ENCODE measurements at places on chromosomes 3 and 15.
A peak's percentile ranks its signal among the peaks of the same experiment; 100 is the strongest.

DNA sequence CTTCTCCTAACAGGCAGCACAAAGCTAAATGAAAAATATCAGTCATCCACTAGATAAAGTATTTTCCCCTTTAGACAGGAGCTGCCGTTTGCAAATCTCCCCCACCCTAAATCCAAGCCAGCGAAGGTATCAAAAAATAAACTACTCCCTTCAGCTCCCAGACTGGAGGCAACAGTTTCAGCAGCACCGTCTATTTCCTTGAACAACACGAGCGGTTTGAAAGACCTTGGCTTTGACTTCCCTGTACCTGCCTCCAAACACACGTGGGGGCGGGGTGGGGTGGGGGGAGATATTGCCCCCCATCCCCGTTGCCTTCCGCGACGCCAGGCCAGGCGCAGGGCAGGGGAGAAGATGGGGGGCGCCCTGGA is 832 bp upstream of the CACNA1D start:
- DNase-seq: no peak

DNA sequence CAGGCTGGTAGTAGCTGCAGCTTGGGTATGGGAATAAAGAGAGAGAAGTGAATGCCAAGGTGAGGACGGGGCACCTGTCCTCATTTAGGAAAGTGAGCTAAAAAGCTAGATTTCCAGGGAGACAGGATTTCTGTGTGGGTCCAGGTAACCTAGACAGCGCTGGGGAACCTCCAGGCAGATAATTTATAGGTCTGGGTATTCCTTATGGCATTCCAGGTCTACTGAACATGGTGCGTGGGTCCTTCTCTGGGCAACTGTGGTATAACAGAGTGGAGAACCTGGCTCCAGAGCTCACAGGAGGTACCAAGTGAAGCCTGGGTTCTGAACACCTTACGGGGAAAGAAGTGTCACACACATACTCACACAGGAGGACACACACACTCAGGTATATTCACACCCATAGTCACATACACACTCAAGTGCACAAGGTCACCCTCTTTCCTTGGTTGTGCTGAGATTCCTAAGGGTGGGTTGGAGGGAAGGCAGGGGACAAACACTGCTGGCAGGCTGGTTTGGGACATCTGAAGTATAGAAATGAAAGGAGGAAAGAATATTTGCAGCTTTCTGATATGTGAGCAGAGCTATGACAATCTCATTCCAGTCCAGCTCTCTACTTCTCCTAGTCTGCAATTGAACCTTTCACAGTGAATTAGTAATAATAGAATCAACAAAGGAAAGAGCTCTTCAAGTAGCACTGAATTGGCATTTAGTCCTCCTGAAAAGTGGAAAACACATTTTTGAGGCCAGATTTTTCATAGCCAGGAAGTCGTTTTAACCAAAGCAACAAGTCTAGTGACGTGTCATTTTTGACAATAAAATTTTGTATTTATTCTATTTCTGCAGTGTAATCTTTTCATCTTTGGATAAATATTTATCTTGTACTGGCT is 37.4 kb upstream of the ITGA11 start:
- no peak for DNase-seq

GRCh38 chr3:8914491-8914890 is 48.8 kb downstream of the RAD18 start:
- DNase-seq: no peak

GRCh38 chr3:66179793-66180192 is 41.0 kb upstream of the SLC25A26 start:
- peak; percentile 10 for DNase-seq

DNA sequence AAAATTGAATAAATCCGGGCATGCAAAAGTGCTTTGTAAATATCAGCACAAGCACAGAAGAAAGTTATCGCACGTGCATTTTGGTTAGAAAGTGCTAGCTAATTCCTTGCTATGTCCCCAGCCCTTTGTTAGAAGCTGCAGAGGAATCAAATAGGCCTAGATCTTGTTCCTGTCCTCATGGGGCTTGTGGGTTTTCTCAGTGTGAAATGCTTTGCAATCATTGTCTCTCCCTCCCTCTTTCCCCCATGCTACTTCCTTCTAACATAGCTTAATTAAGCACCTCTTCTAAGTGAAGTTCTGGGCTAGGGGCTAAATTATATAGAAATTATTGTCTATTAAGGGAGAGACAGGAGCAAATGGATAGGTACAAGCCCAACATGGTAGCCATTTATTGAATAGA is 271.7 kb downstream of the RPLP1 start:
- no peak for DNase-seq

GRCh38 chr15:75048394-75048793 is 25.0 kb downstream of the PPCDC start:
- DNase-seq: no peak

- peak; percentile 77 for DNase-seq
Observed at GRCh38 chr15:63288778-63289378, 11.5 kb downstream of the APH1B start.

- DNase-seq: no peak
Observed at GRCh38 chr3:47503033-47503432, 10.5 kb downstream of the ELP6 start.

- DNase-seq: no peak
Observed at GRCh38 chr15:75867449-75867848, 24.2 kb downstream of the UBE2Q2 start.

DNA sequence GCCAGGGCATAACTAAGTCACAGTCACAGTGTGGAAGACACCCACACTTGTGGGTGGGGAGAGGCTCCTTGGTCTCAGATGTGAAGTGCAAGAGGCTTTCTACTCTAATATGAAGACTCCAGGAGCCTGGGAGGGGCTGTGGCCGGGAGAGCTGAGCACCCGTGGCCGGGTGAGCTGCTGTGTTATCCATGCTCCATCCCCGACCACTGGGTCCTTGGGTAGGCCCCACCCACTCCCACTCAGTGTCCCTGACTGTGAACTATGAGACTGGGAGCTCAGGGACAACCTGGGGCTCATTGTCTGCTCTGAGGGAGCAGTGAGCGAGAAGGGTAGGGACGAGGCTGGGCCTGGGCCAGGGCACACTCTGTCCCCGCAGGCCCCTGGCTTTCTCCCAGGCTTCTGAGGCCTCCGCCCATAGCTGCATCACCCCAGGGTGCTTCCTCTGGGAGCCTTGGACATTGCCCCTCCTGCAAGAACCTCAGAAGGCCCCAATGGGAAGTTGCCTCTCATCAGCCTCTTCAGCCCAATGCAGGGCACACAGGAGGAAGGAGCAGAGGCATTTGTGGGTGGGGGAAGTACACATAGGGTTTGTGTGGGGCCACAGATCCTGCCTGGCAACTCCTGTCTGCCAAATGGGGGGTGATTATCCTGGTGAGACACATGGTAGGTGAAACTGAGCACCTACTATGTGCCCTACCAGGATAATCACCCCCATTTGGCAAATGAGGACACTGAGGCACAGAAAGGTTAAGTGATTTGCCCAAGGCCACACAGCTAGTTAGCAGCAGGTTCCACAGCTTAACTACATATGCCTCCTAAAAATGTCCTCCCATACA is 2.4 kb downstream of the ANPEP start:
- no peak for DNase-seq

GRCh38 chr15:58467121-58467721 is 35.4 kb downstream of the LIPC start:
- peak; percentile 51 for DNase-seq

DNA sequence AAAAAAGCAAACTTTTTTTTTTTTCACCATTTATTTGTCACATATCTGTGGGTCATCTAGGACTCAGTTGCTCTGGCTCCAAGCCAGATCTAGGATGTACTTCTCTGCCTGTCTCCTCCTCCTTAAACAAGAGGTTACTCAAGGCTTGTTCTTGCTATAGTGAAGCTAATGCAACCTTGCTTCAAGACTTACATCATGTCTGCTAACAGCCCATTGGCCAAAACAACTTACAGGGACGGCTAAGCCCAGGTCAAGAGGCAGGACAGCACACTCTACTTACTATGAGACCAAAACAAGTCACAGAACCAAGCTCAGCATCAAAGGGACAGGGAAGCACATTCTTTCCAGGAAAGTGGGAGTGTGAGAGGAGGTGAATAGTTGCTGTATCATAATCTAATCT is 123.8 kb upstream of the BNIP2 start:
- no peak for DNase-seq

- peak; percentile 21 for DNase-seq
Observed at GRCh38 chr3:31832551-31832950, 148.5 kb downstream of the OSBPL10 start.

DNA sequence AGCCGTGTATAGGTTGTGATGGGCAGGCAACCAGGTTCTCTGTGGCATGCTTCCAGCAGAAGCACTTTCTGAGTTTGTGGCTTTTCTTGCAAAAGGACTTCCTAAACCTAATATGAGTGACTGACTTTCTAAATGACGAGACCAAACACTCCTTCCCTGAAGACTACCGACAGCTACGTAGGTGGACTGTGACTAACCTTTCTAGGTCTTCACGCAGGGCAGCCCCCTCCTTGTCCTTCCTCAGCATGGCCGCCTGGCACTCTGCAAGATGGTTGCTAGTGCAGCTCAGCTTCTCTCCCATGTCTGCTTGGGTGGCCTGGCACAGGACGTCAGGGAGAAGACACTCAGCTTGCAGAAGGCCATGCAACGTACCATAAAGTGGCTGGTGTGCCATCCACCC is 20.9 kb downstream of the CXCR6 start:
- no peak for DNase-seq

- no peak for DNase-seq
Observed at GRCh38 chr3:120640231-120640630, 41.8 kb downstream of the HGD start.

DNA sequence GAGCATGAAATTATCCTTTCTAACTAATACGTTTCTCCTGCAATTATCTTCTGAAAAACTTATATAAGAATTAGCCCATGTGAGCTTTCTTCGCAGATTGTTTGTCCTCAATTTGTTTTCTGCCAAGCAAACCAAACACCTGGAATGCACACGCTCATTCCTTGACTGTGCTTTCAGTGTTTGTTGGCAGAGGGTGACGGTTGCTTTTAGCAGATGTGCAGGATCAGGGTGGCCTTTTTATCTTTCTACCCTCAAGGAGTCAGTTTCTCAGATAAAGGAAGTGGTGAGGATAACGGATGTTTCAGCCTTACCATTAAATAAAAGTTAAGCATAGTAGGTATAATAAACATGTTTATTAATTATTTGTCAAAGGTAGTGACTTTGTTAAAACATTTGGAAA is 15.2 kb downstream of the ARPP21 start:
- no peak for DNase-seq

- no peak for DNase-seq
Observed at GRCh38 chr3:113516115-113516505, 1.2 kb upstream of the SPICE1 start.

- no peak for DNase-seq
Observed at GRCh38 chr15:77023576-77024272, 28.8 kb downstream of the PSTPIP1 start.

- DNase-seq: no peak
Observed at GRCh38 chr3:55692295-55692956, 205.3 kb upstream of the WNT5A start.

GRCh38 chr15:40764629-40765103 is 798 bp downstream of the GCHFR start:
- no peak for DNase-seq

- no peak for DNase-seq
Observed at GRCh38 chr15:39997031-39997430, 42.0 kb downstream of the SRP14 start.

DNA sequence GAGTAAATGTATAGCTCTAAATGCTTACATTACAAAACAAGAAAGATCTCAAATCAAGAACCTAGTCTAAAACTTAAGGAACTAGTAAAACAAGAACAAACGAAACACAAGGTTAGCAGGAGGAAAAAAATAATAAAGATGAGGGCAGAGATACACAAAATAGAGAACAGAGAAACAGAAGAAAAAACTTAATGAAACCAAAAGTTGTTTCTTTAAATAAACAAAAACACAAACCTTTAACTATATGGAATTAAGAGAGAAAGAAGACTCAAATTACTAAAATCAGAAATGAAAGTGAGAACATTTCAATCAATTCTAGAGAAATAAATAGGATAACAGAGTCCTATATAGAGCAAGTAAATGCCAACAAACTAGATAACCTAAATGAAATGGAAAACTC is 59.6 kb downstream of the DLG1 start:
- no peak for DNase-seq

DNA sequence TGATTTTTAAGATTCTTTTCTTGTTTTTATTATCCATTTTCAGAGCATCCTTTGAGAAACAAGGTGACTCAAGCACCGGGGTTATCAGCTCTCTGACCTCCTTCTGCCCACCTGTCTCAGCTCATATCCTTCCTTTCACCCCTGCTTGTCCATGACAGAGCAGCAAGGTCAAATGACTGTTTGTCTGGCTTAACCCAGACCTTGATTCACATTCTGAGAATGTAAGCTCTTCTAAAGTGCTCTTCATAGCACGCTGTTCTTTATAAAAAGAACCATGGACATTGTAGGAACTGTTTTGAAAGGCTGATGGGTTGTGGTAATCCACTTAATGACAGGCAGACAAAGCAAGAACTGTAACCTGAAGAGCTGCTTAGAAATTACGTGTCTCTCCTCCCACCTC is 122.5 kb downstream of the CHST2 start:
- no peak for DNase-seq

- no peak for DNase-seq
Observed at GRCh38 chr15:49915822-49916221, 203.2 kb downstream of the ATP8B4 start.

DNA sequence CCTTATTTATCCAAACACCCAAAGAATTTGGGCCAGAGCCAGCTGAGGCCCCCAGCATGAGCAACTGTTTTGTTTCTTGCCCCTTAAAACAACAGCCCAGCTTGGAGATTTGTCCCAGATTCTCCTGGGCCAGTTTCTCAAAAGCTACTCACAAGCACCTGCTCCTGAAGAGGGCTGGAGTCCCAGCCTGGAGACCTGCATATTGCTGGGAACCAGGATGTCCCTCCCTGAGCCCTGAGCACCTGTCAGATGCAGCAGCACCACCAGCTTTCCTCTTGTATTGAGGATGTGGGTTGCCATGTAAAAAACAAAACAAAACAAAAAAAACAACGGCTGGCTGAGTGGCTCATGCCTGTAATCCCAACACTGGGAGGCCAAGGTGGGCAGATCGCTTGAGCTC is 7.0 kb upstream of the RFT1 start:
- DNase-seq: no peak

DNA sequence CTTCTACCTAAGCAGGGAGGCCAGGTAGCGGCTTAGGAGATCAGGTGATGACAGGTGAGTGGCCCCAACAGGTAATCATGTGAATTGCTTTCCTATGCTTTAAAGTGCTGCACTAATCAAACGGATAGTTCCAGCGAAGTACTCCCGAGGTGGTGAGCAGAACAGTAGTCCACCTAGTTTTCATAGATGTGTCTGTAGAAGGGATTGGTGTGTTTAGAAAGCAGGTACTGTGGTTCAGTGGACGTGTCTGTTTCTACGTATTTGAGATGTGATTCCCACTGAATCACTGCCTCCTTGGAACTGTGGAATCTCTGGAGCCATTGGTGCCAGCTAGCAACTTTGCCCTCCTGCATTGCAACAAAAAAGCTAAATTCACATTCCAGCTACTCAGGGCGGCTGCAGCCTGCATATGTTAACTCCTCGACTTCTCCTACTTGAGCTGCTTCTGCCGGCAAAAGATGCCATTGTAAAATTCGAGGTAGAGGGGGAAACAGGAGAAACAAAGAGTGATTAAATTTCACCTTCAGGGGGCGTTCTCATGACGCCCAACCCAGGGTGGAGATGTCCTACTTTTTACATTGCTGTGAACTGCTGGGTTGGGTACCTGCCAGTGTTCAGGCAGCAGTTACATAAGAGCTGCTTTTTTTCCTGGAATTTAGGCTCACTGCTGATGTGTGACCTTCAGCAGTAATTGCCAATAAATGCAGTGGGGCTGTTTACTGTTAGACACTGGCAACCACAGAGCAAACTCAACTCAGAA is 227.3 kb downstream of the ITPR1 start:
- peak; percentile 72 for DNase-seq
